ENCODE measurements at places on chromosomes 12 and 14. TPM values are rescaled to one million over a fixed set of nuclear protein-coding genes. Genes with fewer than 3 reads are reported as not detected.
A peak's percentile ranks its signal among the peaks of the same experiment; 100 is the strongest.

DNA sequence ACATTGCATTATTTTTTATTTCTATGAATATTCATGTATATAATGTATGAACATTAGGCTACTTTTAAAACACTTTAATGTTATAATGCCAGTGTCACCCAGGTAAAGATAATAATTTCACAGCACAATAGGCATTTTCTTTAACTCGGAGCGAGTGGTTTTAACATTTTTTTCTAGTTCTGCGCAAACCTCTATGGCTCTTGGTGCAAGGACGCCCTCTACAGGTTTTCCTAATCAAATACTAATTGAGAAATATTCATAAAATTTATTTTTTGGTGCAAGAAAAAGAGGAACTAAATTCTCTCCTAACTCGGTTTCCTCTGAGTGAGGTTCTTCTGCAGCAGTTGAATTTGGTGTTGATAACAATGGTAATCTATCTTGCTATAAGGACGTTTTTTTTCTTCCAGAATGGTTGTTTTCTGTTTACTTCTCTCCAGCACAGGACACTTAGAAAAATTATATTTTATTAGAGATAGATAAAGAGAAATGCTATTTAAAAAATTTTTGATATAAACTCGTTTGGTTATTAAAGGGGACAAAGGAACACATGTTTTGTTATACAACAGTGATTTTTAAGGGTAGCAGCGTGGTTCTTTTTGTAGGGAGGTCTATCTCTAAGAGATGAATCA lies 2.4 kb upstream of the WIF1 start:
- H3K4me3 ChIP-seq = no peak overlapping the region
- no peak for DNase-seq
- H3K36me3 ChIP-seq = no peaks in the 10 kb centered on the region
- H3K27me3 ChIP-seq = no peaks in the 10 kb centered on the region
- H3K27ac ChIP-seq = no peak overlapping the region

HPD gene
- not detected for total RNA-seq

- no peak overlapping the region for H3K4me3 ChIP-seq
- H3K27me3 ChIP-seq = no peaks in the 10 kb centered on the region
- H3K4me1 ChIP-seq = no peaks in the 10 kb centered on the region
- no peak for DNase-seq
- H3K36me3 ChIP-seq = no peaks in the 10 kb centered on the region
Measured at GRCh38 chr14:73796415-73796814, 55.2 kb upstream of the PTGR2 start.

DNAJC22 gene
- not detected for total RNA-seq

DNA sequence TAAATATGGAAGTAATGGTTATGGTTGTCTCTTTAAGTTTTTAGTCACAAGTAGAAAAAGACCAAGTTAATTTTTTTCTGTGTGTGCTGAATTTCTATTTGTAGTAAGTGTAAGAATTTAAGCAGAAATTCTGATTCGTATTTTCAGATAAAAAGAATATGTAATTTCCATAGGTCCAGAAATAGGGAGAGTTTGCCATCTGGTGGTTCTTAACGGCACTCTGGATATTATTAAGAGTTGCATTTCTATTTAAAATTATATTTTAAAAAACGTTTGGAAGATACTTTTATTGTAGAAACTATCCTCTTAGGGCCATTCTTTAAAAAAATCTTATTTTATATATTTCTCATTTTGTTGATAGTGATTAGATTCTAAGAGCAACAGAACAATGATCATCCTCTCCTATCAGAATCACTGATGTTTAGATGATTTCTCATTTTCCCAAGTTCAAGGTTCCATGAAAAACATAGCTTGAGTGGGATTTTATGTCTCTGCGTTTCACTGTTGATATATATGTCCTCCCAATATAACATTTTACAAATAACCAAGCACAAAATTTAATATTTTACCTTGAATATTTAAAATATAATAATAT lies 88.3 kb downstream of the LRRK2 start:
- no peak overlapping the region for H3K4me3 ChIP-seq
- H3K27ac ChIP-seq = no peak overlapping the region
- H3K4me1 ChIP-seq = no peaks in the 10 kb centered on the region
- DNase-seq = no peak
- H3K27me3 ChIP-seq = no peaks in the 10 kb centered on the region

ANKRD33 gene
- 2.9 TPM for total RNA-seq

DNA sequence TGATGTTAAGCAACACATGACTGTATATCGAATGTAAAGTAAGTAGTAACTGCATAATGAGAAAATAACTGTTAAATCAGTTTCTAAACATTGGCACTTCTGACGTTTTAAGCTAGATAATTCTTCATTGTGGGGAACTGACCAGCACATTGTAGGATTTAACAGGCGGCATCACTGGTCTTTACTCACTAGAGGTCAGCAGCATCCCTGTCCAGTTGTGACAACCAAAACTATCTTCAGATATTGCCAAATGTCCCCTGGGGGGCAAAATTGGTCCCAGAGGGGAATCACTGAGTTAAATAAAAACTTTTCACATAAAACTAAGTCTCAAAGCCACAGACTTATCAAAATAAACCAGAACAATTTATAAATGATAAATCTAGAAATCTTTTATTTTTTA lies 65.3 kb downstream of the BLTP3B start:
- H3K27ac ChIP-seq = no peak overlapping the region
- no peaks in the 10 kb centered on the region for H3K27me3 ChIP-seq
- H3K4me3 ChIP-seq = no peak overlapping the region
- H3K4me1 ChIP-seq = no peaks in the 10 kb centered on the region
- no peak for DNase-seq
- H3K36me3 ChIP-seq = no peaks in the 10 kb centered on the region

DNA sequence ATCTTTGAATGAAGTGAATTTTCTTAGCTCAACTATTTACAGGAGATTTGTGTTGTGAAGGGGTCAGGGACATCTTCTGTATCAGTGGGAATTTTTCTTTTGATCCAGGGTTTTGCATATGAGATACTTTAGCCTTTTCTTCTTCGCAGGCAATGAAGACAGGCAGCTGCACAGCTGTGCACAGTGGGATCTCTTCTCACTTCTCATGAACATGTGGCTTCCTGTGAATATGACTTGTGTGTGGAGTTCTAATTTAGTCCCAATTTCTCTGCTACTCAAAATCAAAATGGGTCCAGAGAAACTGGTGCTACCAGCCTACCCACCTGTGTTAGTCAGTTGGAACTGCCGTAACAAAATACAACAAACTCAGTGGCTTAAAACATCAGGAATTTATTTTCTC lies 37.8 kb downstream of the ARF6 start:
- no peak overlapping the region for H3K4me3 ChIP-seq
- H3K27me3 ChIP-seq = no peaks in the 10 kb centered on the region
- no peaks in the 10 kb centered on the region for H3K36me3 ChIP-seq
- DNase-seq = no peak

- no peaks in the 10 kb centered on the region for H3K36me3 ChIP-seq
- peak overlapping the region; percentile 78 for H3K27ac ChIP-seq
- DNase-seq = no peak
- H3K4me3 ChIP-seq = peak overlapping the region; percentile 3
- peaks cover 5% of the 10 kb centered on the region for H3K4me1 ChIP-seq
Measured at GRCh38 chr14:67999705-68000384, 180.3 kb downstream of the RAD51B start.

- H3K27me3 ChIP-seq = no peaks in the 10 kb centered on the region
- H3K4me3 ChIP-seq = no peak overlapping the region
- H3K36me3 ChIP-seq = no peaks in the 10 kb centered on the region
- DNase-seq = no peak
Measured at GRCh38 chr14:83384253-83384652, 1850.6 kb upstream of the SEL1L start.

MAP3K9 gene
- 2.8 TPM for total RNA-seq

GRCh38 chr14:78767436-78767835 lies 597.3 kb downstream of the NRXN3 start:
- H3K27ac ChIP-seq = no peak overlapping the region
- DNase-seq = no peak
- H3K27me3 ChIP-seq = no peaks in the 10 kb centered on the region
- H3K4me1 ChIP-seq = no peaks in the 10 kb centered on the region
- H3K4me3 ChIP-seq = no peak overlapping the region

- no peak overlapping the region for H3K4me3 ChIP-seq
- H3K36me3 ChIP-seq = no peaks in the 10 kb centered on the region
- no peaks in the 10 kb centered on the region for H3K27me3 ChIP-seq
Measured at GRCh38 chr14:22036541-22037239, 363.1 kb upstream of the OR4E1 start.

DNA sequence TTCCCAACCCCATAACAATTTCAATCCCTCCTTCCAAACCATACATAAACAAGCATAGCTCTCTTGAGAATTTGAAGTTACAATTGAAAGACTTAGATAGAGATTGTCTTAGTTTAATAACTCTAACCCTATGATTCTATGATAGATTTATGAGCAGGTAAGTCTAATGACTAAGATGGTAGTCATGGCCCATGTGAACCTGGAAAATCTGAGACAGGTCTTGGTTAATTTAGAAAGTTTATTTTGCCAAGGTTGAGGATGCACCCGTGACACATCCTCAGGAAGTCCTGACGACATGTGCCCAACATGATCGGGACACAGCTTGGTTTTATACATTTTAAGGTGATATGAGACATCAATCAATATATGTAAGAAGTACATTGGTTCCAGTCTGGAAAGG lies 248.8 kb downstream of the KCNH5 start:
- H3K4me3 ChIP-seq = no peak overlapping the region
- H3K27ac ChIP-seq = no peak overlapping the region
- no peaks in the 10 kb centered on the region for H3K4me1 ChIP-seq
- H3K27me3 ChIP-seq = no peaks in the 10 kb centered on the region
- no peaks in the 10 kb centered on the region for H3K36me3 ChIP-seq

DNA sequence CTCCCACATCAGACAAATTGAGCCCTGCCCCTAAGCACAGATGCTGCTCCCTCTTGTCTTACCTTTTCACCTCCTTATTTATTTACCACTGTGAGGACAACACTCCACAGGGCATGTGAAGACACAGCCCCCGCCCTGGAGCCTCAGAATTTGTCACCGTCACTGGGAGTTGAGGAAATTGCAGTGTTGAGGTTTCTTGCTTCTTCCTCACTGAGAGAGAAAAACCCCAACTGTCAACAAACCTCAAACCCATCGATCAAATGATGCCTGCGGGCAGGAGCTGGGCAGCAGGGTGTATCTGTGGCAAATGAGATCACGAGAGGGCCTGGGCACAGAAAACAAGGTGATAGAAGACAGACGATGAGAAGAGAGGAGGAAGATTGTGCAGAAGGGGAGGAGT lies 30.5 kb upstream of the PLEKHG3 start:
- H3K4me3 ChIP-seq = no peak overlapping the region
- no peaks in the 10 kb centered on the region for H3K4me1 ChIP-seq

DNA sequence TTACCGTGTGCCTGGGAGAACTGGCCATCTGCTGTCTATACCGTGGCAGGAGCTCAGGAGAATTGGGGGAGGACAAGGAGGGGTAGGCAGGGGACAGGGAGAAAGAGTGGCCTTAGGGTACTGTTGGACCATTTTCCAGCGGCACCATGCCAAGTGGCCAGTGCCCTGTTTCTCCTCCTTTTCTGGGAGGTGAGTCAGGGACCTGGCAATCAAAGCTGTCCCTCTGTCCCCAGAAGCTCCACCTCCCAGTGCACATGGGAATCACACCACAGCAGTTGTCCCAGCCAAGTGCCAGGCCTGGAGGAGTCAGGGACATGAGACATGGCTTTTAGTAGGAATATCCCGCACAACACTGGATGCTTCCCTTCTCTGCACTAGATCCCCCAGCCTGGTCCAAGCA lies 118.0 kb downstream of the GCH1 start:
- H3K27ac ChIP-seq = no peak overlapping the region
- no peaks in the 10 kb centered on the region for H3K4me1 ChIP-seq
- no peaks in the 10 kb centered on the region for H3K36me3 ChIP-seq
- no peak overlapping the region for H3K4me3 ChIP-seq

- H3K4me3 ChIP-seq = no peak overlapping the region
- H3K36me3 ChIP-seq = no peaks in the 10 kb centered on the region
- no peaks in the 10 kb centered on the region for H3K4me1 ChIP-seq
- no peak overlapping the region for H3K27ac ChIP-seq
- H3K27me3 ChIP-seq = no peaks in the 10 kb centered on the region
Measured at GRCh38 chr12:111816065-111816615, 25.9 kb upstream of the MAPKAPK5 start.

DNA sequence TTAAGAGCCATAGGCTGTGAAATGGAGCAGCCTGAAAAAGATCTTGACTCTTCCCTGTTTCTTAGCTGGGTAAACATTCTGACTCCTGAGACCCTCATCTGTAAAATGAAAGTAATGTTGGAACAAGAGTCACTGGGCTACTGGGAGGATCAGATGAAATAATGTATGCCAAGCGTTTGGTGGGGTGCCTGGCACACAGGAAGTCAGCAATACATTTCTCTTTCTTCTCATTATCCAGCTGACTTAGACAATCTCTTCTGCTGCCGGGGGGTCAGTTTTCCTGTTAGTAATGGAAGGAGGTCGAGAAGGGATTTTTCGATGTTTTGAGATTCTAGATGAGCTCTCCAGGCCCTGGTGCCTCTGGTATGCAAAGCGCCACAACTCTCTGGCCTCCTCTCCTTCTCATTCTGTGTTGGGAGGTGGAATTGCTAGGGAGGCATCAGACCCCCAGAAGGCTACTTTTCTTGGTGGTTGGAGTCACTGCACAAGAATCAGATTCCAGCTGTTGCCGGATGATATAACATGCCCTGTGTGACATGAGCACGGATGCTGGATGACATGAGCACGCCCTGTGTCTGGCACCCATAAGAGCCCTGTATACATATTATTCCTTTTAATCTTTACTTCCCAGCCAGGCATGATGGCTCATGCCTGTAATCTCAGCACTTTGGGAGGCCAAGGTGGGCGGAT lies 4.3 kb downstream of the OASL start:
- H3K4me1 ChIP-seq = no peaks in the 10 kb centered on the region
- H3K4me3 ChIP-seq = no peak overlapping the region
- H3K27me3 ChIP-seq = no peaks in the 10 kb centered on the region
- H3K27ac ChIP-seq = no peak overlapping the region

INHBE gene
- not detected for total RNA-seq

STK38L gene
- total RNA-seq = 52.6 TPM

DNA sequence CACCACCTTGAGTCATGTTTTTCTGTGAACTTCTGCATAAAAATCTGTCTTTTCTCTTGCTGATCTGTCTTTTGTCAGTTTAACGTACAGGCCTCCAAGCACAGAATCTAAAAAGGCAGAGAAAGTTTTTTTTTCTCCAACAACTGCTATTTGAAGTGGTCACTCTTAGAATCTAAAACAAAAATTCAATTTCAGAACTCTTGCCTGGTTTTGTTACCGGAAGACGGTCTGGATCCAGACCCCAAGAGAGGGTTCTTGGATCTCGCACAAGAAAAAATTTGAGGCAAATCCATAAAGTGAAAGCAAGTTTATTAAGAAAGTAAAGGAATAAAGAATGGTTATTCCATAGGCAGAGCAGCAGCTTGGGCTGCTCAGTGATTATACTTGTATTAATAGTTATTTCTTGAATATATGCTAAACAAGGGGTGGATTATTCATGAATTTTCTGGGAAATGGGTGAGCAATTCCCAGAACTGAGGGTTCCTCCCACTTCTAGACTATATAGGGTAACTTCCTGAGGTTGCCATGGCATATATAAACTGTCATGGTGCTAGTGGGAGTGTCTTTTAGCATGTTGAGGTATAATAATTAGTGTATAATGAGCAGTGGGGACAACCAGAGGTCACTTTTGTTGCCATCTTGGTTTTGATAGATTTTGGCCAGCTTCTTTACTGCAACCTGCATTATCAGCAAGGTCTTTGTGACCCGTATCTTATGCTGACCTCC lies 150.0 kb upstream of the PLEKHA5 start:
- no peaks in the 10 kb centered on the region for H3K27me3 ChIP-seq
- H3K4me1 ChIP-seq = no peaks in the 10 kb centered on the region
- H3K27ac ChIP-seq = peak overlapping the region; percentile 45
- no peaks in the 10 kb centered on the region for H3K36me3 ChIP-seq
- H3K4me3 ChIP-seq = no peak overlapping the region

PAPOLA gene
- total RNA-seq = 256 TPM

HRK gene
- not detected for total RNA-seq
